ENCODE measurements at places on chromosomes 2 and 18.

- H3K27me3 ChIP-seq, result peaks cover 7% of the 10 kb centered on the region
- H3K27ac ChIP-seq, result no peak overlapping the region
- H3K36me3 ChIP-seq, result no peaks in the 10 kb centered on the region
- no peak for ATAC-seq
- H3K4me1 ChIP-seq, result no peaks in the 10 kb centered on the region
These were observed 41.9 kb downstream of the TNFRSF11A start for GRCh38 chr18:62366992-62367391.

DNA sequence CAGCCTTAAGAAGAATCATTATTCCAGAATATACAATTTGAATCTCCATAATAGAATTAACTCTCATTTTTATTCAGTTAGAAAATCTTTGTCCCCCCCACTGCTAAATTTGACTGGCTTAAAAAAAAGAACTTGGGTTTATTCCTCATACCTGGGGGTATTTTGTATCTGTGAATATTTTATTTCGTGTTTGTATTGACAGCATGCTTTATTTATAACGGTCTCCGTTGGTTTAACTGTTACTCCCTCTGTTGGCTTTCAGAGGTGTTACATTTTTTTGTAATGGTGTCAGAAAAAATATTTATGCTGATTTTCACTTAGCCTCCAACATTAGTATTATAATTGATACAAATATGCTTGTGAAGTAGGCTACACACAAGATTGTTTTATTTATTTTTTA, 109.1 kb downstream of the HAUS1 start:
- no peak overlapping the region for H3K4me3 ChIP-seq
- H3K4me1 ChIP-seq, result no peaks in the 10 kb centered on the region
- H3K36me3 ChIP-seq, result no peaks in the 10 kb centered on the region
- no peaks in the 10 kb centered on the region for H3K27me3 ChIP-seq

DNA sequence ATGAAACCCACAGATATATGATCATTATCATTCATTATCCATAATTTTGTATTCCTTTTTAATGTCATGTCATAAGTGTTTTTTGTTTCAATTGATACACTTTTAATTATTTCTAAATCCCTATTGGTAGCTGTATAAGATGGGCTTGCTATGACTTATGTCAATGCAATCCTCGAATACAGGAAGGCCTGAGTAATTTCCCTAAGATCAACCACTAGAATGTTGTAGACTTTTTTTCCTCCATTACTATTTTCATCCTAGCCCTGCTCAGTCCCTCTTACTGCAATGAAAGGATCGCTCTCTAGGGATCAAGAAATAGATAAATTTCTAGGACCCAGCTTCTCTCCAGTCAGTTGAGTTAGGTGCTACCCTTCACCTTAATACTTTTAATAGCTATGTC, 186.3 kb downstream of the KCNE4 start:
- H3K27me3 ChIP-seq, result no peaks in the 10 kb centered on the region
- H3K27ac ChIP-seq, result no peak overlapping the region
- H3K4me1 ChIP-seq, result no peaks in the 10 kb centered on the region
- H3K36me3 ChIP-seq, result no peaks in the 10 kb centered on the region

DNA sequence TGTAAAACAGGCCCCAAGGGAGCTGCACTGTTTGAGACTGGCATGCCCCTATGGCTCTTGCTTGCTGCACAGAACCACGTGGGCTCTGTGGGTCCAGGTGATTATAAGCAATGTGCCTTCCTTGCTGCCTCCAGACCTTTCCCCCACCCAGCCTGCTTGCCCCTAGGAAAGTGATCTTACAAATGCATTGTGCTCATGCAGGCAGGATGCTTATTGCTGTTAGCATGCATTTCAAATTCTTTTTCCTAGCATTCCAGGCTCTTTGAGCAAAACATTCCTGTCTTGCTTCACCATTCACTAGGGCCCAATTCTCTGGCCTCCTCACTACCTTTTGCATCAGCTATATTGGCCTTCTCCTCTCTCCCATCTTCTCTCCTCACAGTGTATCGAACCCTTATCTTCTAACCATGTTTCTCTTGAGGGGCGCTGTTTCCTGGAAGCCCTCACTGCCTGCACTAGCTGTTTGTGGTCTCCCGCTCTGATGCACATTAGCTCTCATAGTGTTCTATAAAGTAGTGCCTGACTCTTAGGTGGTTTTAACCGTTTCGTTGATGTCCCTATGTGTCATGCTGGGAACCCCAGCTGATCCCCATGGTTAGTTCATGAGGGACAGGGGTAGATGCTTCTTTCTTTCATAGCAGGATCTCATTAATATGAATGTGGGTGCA, 152.9 kb upstream of the EPAS1 start:
- ATAC-seq, result no peak
- H3K4me1 ChIP-seq, result no peaks in the 10 kb centered on the region
- H3K27me3 ChIP-seq, result no peaks in the 10 kb centered on the region
- no peak overlapping the region for H3K27ac ChIP-seq
- H3K36me3 ChIP-seq, result peaks cover 39% of the 10 kb centered on the region
- H3K4me3 ChIP-seq, result no peak overlapping the region

- no peak for ATAC-seq
- H3K36me3 ChIP-seq, result no peaks in the 10 kb centered on the region
- no peak overlapping the region for H3K27ac ChIP-seq
- no peak overlapping the region for H3K4me3 ChIP-seq
These were observed 13.3 kb upstream of the TRIM43 start for GRCh38 chr2:95578539-95578938.

DNA sequence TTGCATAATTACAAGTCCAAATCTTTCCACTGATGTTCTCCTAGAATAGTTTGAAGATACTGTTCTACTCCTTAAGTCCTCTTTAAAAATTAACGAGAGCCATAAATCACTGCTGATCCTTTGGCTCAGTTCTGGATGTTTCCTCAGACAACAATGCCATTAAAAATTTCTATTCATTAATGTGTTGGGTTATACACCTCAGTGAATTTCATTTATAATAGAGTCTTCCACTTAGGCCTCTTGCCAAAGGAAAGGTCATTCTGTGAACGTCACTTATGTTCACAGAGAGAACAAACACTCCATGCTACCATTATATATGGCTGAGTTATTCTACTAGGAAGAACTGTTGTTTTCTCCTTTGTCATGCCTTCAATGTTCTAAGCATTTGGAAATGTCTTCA, 1472.3 kb upstream of the CELF4 start:
- no peak for ATAC-seq
- H3K27ac ChIP-seq, result no peak overlapping the region
- no peak overlapping the region for H3K4me3 ChIP-seq
- H3K27me3 ChIP-seq, result no peaks in the 10 kb centered on the region

DNA sequence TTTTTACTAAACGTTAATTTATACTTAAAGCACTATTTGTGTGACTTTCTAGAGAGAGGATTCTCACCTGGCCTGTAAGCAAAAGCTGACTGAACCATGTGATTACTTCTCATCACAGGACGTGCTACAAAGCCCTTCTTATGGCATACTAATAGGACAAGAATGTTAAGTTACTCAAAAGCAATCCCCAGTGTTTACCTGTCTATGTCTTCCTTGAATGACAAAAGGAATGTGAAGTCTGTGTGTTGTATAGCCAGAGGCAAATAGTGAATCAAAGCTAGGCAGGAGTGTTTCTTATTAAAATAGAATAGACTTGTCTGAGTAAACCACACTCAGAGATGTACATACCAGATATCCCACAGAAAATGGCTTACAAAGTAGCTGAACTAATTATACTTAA, 1465.5 kb downstream of the SUCLG1 start:
- no peak overlapping the region for H3K27ac ChIP-seq
- H3K36me3 ChIP-seq, result no peaks in the 10 kb centered on the region
- H3K4me1 ChIP-seq, result no peaks in the 10 kb centered on the region
- H3K4me3 ChIP-seq, result no peak overlapping the region
- no peaks in the 10 kb centered on the region for H3K27me3 ChIP-seq

DNA sequence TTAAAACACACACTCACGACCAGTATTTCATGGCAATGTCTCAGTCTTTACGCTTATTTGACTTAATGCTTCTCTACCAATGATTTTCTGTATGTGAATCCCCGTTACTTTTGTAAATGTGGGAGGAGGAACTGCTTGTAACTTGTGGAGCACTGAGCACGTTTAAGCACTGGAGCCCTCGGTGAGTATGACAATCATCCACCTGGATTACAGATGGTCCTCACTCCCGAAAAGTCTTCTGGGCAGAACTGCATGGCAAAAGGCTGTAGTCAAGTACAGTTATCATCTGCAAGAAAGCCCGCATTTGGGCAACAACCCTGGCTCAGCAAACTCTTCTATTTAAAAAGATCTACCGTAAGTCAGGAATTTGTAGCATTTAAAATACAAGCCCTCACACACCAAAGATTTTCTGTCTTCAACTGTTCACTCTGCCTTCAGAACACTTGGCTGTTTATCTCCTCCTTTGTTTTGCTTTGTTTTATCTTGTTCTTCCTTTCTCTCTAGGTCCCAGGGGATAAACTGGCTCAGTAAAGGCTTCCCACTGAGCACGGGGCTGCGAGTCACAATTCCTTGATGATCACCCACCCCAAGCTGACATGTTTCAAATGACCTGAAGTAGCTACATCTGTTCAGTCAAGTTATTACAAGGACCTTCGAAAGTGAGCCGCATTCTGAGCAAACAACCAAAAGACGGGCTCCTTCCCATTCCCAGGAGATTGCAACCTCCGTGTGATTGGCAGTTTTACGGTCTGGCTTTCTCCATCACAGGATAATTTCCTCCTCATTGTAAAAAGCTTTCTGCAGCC, 102.2 kb downstream of the DLGAP1 start:
- no peak for ATAC-seq
- no peak overlapping the region for H3K27ac ChIP-seq
- no peaks in the 10 kb centered on the region for H3K27me3 ChIP-seq
- H3K4me3 ChIP-seq, result no peak overlapping the region
- no peaks in the 10 kb centered on the region for H3K4me1 ChIP-seq

DNA sequence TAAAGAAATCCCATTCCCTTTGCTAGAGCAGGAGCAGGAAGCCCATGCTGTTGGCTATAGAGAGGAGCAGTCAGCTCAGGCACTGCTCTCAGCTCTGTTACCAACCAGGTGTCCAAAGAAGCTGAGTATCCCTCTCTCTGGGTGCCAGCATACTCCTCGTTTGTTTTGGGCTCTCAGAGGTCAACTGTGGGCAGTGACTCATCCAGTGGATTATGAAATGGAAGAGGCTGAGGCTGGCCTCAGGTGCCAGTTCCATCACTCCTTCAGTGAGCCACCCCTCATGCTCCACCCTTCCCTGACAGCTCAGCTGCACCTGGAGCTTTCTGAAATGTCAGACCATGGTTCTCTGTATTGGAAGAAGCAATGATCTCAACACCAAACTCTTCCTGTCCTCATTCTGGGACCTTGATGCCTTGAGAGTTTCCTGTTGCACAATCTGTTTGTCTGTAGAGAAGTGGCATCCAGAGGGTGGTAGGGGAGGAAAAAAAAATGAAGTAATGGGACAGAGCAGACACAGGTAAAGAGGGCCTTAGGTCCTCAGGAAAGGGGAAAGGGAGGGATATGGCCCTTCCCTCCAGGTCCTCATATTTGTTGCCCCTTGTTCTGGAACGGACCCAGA, 31.2 kb upstream of the EN1 start:
- peaks cover 90% of the 10 kb centered on the region for H3K27me3 ChIP-seq
- no peak overlapping the region for H3K27ac ChIP-seq
- H3K4me1 ChIP-seq, result no peaks in the 10 kb centered on the region
- ATAC-seq, result no peak
- H3K36me3 ChIP-seq, result no peaks in the 10 kb centered on the region
- H3K4me3 ChIP-seq, result no peak overlapping the region

DNA sequence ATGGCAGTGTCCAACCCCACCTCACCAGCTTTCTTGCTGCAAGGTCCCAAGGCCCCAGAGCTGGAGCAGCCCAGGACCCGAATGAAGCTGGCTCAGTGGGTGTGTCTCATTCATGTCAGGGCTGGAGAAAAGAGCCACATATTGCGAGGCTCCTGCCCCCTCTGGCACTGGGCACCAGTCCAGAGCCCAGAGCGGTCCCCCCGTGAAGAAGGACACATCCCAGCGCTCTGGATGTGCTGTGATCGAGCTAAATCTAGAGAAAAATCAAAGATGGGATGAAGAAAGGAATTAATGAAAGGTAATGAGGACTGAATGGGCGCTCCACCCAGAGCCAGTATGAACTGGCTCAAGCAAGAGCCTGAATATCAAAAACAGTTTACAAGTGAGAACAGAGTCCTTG, 13.3 kb upstream of the MPV17 start:
- no peaks in the 10 kb centered on the region for H3K27me3 ChIP-seq
- H3K4me3 ChIP-seq, result no peak overlapping the region
- no peaks in the 10 kb centered on the region for H3K4me1 ChIP-seq
- no peak for ATAC-seq
- H3K36me3 ChIP-seq, result peaks cover 100% of the 10 kb centered on the region
- no peak overlapping the region for H3K27ac ChIP-seq

DNA sequence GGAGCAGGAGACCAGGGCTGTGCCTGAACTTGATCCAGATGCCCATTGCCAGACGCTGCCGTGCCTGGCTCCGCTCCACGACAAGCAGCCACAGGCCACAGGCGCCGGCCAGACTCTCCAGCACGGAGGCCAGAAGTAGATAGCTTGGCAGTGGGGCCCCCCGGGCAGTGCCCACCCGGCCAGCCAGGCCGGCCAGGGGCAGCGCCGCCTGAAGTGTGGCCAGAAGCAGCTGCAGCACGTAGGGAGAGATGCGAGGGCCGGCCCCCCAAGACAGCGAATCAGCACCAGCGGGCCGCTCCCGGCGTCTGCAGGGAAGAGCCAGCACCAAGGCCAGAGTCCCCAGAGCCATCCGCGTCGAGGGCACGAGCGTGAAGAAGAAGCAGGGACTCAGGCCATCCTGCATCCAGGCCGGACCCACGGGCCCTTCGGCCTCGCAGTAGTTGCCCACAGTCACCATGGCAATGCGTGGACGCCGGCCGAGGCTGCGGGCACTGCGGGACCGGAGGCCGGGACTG, 484 bp downstream of the ABCB6 start:
- H3K4me3 ChIP-seq, result peak overlapping the region; percentile 28
- H3K27me3 ChIP-seq, result no peaks in the 10 kb centered on the region
- peaks cover 68% of the 10 kb centered on the region for H3K36me3 ChIP-seq
- ATAC-seq, result peak; percentile 73
- peak overlapping the region; percentile 98 for H3K27ac ChIP-seq
- peaks cover 21% of the 10 kb centered on the region for H3K4me1 ChIP-seq
